ENCODE measurements at places on chromosomes 3 and 15.
A peak's percentile ranks its signal among the peaks of the same experiment; 100 is the strongest.

GRCh38 chr3:189167027-189167766 is 4.6 kb upstream of the TPRG1 start:
- DNase-seq: no peak

DNA sequence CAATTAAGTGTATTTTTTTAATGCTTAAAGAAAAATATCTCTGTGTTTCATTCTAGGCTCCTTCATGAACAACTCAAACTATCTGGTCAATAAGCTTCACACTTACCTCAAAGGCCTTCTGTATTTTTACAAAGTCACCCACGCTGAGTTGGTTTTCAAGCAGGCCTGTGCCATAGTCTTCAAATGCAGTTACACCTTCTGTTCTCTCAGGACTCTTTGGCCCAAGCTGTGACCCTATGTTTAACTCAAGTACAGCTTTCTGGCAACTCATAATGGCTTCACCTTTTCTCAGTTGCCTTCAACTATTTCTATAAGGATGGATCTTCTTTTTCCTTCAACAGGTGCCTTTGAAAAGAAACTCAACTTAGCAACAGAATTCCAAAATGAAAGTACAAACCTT is 587 bp downstream of the WDR49 start:
- no peak for DNase-seq

DNA sequence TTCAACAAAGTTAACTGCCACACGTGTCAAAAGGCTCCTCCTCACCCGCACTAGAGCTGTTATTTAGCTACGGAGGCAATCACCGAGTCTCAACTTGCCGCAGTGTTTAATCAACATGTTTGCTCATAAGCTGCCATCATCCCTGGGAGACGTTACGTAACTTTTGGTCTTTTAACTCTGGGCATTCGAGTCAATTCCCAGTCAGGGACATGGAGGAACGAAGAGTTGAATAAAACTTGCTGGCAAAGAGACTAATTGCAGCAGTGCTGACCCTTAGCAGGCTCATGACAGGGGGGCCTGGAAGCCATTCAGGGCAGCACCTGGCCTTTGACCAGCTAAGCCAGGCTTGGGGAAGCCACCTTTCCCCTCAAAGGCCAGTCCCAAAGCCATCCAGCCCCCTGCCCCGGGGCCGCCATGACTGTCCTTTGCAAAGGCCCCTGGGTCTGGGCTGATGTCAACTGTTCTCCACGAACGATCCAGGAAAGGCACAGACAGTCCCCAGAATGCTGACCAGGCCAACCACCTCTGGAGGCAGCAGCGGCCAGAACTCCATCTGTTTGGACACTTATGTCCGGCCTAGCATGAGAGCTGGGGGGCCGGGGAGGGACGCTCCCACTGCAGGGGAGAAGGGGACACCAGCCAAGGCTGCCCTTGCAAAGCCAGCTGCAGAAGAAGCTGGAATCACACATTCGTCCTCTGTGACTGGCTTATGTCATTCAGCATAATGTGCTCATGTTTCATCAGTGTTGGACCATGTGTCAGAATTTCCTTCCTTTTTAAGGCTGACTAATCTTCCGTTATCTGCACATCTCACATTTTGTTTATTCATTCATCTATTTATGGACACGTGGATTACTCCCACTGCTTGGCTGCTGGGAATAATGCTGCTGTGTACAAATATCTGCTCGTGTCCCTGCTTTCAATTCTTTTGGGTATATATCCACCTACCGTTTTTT is 43.7 kb downstream of the PCSK6 start:
- DNase-seq: peak; percentile 80

DNA sequence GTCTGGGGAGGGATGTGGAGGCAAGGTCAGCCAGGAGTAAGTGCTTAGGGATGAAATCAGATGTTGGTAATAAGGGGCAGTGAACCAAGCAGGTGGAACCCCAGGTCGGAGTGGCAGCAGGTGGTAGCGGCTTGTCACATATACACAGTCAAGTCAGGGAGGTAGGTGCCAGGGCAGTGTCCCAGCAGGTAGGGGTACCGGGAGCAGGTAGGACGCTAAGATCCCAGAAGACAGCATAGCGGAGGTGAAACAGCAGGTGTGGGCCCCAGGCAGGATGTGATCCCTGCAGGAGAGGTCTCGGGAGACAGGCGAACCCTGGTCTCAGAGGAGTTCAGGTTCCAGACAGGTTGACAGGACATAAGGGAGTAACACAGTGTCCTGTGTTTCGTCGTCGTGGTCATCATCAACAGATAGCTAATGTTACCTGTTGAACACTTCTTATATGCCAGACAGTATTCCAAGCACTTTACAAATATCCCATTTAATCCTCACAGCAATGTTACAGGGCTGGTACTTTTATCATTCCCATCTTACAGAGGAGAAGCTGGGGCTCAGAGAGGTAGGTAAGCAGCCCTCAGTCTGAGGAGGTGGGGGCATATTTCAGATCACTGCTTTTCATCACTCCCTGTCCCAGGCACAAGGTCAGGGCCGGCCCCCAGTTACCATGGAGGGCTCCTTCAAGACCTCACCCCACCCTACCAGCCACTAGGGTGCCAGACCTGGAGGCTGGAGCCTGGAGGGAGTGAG is 241.6 kb downstream of the UACA start:
- no peak for DNase-seq

DNA sequence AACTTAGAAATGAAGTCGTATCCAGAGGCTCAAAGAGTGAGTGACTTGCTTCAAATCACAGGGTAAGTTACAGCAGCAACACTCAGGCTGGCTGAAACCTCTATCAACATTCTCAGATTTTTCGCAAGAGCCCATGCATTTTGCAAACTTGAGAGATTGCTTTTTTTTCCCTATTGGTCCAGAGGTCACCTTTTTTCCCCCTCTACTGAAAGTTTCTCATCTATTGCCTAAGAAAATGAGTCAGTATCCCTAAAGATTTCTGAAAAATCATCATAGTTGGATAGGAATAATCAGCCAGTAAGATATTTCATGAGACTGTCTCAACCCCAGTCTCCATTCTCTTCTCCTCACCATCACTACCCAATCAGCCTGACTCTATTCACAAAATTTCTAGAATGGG is 410.6 kb downstream of the FOXP1 start:
- no peak for DNase-seq

DNA sequence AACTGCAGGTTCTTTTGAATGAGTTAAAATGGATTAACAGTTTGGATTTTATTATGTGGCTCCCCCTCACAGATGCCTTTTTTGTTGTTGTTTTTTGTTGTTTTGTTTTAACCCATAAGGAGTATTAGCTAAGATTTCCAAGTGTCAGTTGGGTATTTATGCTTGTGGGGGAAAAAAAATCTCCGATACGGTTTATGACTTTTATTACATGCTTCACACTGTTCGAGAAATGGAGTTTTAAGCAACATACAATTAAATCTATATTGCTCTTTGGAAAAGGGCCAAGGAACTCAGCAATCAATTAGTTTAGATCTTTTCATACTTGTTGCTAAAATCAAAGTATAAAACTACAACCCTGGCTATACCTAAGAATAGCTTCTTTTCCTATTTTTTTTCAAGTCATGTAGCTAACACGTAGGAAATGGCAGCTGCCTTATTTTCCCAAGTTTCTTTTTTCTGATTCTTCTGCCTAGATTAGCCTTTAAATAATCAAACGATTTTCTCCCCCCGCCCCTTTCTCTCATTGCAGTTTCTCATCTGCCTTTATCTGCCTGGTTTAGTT is 16.0 kb downstream of the NR2F2 start:
- no peak for DNase-seq

GRCh38 chr3:17143893-17144664 is 259.3 kb downstream of the PLCL2 start:
- DNase-seq: no peak

DNA sequence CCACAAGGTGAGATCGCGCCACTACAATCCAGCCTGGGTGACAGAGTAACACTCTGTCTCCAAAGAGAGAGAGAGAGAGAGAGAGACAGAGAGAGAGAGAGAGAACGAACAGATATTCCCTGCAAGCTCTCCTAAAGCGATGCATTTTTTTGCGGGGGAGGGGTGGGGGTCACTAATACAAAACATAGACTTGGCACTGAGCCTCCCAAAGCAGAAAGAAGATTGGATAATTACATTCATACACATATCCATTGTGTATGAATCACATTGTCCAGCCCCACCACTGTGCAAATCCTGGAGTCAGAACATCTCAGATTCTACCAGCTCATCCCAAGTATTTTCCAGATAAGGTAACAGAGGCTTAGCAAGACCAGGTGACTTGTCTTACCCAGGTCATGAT is 459.9 kb downstream of the MAGI1 start:
- DNase-seq: no peak

DNA sequence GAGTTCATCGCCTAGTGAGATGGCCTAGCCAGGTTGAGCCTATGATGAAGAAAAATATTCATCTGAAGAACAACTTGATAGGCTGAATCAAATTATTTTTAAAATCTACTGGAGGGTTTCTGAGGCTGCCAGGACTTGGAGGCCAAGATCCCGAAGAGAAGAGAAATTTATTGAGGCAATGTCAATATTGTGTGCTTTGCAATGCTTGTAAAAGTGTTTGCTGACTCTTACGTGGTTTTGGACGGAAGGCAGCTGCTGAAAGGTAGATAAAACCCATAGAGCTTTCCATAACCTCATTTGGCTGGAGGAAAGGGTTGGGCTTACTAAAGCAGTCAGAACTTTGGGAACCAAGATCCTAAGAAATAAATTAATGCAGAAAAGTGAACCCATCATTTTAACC is 361.0 kb upstream of the IL12A start:
- DNase-seq: peak; percentile 11

Data from HuH-7 (cell line).